ENCODE measurements at places on chromosomes 1 and 21. TPM values are rescaled to one million over a fixed set of nuclear protein-coding genes. Genes with fewer than 3 reads are reported as not detected.
A peak's percentile ranks its signal among the peaks of the same experiment; 100 is the strongest.

GRCh38 chr1:179677882-179678281 is 65.2 kb upstream of the FAM163A start:
- H3K36me3 ChIP-seq, result no peaks in the 10 kb centered on the region
- no peaks in the 10 kb centered on the region for H3K27me3 ChIP-seq
- H3K4me3 ChIP-seq, result no peak overlapping the region
- no peaks in the 10 kb centered on the region for H3K4me1 ChIP-seq

- no peak for DNase-seq
- no peaks in the 10 kb centered on the region for H3K27me3 ChIP-seq
- no peak overlapping the region for H3K4me3 ChIP-seq
Observed at GRCh38 chr1:61391730-61392129, 309.4 kb downstream of the NFIA start.

Gene CD52
- 238 TPM for total RNA-seq

GRCh38 chr1:214312530-214313051 is 31.6 kb downstream of the SMYD2 start:
- DNase-seq, result no peak
- peak overlapping the region; percentile 39 for H3K27ac ChIP-seq
- peaks cover 5% of the 10 kb centered on the region for H3K36me3 ChIP-seq
- H3K27me3 ChIP-seq, result no peaks in the 10 kb centered on the region
- no peak overlapping the region for H3K4me3 ChIP-seq

Gene TMEM61
- total RNA-seq, result 1.1 TPM

Gene GBP6
- total RNA-seq, result 0.98 TPM
